ENCODE measurements at places on chromosomes 6 and 20.

GRCh38 chr6:43744491-43744890 is 25.5 kb upstream of the VEGFA start:
- no peak for DNase-seq

DNA sequence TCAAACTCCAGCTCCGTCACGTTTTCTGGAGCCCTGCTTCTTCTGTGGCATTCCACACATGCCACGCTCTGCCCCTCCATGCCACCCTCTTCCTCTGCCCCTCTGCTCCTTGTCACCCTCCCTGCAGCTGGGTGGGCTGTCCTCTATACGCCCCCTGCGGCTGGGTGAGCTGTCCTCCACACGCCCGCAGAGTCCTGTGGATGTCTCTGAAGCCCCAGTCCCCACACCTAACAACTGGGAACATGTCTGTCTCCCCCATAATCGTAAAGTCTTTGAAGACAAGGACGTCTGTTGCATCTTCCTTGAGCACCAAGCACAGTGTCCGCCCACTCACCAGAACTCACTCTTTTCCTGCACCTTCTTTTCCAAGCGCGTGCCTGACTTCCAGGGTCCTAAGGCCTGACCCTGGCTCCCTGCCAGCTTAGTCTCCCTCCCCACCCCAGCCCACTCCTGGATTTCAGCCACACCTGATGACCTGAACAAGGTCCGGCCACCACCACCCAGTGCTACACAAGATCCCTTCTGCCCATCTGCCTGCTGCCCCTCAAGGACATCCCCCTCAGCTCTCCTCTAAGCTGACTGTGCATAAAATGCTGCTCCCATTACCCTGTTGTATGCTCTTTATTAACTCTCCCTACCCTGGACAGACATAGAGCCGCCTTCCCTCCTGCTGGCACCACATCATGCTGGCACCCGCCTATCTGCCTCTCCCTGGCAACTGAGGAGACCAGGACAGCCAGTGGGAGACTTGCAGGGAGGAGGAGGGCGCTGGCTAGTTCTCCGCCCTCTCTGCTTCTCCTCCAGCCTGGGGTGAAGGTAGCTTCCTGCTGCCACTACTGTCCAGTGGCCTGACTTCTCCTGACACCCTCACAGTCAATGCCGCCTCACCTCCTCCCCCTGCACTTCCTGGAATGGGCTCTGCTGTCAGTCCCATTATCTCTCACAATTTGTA is 10.7 kb upstream of the PRR18 start:
- peak; percentile 71 for DNase-seq

DNA sequence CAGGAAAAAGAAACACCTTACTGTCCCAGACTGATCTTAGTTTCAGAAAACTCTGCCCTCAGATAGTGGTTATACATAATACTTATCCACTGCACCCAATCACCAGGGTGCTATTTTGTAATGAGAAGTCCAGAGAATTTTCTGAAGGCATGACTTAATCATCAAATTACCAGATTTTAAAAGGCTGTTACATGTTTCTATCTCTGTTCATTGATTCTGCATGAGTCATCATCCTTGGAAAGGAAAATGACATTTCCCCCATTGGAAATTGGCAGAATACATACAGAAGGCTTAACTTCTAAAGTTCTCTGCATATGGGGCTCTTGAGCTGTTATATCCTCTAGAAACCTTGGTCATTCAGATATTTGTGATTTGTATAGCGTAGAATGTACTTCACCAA is 587.9 kb upstream of the FLRT3 start:
- DNase-seq = no peak

DNA sequence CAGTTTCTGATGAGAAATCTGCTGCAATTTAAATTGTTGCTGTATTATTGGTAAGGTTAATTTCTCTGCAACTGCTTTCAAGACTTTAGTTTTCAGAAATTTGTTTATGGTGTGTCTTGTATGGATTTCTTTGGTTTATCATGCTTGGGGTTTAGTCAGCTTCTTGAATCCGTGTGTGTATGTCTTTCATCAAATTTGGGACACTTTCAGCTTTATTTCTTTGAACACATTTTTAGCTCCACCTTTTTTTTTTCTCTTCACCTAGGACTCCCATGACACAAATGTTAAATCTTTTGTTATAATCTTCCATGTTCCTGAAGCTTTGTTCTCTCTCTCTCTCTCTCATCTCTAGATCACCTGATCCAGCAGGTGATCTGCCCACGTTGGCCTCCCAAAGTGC is 13.4 kb upstream of the TP53TG5 start:
- no peak for DNase-seq
